ENCODE measurements at places on chromosomes 11 and 22.
A peak's percentile ranks its signal among the peaks of the same experiment; 100 is the strongest.

DNA sequence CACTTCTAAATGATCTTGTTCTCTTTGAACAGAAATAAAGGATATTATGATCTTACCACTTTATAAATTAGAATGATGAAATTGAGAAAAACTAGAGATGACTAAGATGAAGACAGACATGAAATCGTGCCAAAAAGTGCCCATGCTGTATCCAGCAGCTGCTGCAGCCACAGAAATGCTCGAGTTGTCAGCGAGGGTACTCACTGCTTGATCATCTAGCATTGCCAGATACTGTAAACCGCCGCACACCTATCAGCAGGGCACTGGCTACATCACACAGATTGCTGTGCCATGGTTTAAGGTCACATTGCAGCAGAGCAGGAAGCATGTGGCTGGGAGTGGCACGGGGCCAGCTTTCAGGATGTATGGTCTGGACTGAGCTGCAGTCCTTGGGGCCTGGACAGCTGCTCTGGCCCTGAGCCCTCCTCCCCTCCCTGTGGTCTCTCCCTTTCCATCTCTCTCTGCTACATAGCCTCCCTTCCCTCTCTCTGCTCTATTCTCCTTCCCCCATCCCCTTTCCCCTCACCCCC is 51.0 kb upstream of the SEPTIN5 start:
- DNase-seq, result peak; percentile 19

DNA sequence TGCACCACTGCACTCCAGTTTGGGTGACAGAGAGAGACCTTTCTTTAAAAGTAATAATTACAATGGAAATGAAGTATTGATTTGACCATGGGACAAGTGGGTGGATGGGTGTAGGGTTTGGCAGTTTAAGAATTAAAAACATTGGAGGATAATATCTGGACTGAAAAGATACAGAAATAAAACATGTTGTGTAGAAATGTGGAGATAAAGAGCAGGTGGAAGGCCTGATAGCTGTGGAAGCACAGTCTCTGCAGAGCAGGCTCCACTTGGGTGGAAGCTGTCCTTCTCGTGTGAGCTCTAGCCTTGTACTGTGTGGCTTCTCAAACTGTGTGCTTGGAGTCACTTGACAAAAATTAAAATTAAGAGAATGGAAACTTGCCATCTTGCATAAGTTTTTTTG is 25.6 kb downstream of the APLP2 start:
- no peak for DNase-seq

DNA sequence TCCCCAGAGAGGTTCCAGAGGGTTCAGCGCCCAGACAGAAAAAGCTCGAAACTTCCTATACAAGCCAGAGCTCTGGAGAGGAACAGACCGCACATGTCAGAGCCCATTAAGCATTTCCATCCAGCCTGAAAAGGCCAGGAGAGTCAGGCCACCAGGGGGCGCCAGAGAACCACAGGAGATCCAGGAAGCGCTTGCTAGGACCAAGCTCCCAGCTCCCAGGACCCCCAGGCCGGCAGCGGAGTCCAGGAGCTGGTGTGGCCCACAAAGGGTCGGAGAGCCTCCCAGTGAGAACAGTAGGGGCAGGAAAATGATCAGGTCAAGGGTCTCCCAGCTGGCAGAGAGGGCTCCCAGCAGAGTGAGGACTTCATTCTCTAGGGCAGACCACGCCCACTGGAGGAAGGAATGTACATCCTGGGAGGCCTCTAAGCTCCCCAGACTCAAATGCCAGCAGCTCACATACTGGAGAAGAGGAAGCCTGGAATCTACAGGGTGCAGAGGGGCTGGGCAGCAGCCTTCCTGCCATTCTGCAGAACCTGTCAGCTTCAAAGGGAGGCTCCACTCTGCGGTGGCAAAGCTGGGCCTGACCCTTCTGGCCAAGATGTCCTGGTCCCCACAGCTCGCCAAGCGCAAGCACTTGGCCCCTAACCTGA is 2.1 kb upstream of the MEI1 start:
- peak; percentile 90 for DNase-seq

DNA sequence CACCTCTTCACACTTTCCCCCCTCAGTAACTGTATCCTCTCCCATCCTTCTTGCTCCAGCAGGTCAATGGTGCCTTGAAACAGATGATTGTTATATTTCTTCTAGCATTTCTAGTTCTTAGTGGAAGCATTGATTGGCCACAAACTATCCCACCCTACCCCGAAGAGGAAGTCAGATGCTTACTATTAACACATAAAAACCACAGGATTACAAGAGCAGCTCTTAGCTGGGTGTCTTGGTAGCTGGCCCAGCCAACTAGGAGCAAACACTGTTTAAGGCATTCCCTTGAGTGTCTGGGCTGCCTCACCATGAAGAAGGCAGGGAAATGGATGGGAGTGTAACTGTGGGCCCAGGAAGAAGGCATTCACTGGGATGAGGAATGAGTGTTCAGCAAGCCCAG is 176.6 kb downstream of the GRIK4 start:
- DNase-seq, result no peak

DNA sequence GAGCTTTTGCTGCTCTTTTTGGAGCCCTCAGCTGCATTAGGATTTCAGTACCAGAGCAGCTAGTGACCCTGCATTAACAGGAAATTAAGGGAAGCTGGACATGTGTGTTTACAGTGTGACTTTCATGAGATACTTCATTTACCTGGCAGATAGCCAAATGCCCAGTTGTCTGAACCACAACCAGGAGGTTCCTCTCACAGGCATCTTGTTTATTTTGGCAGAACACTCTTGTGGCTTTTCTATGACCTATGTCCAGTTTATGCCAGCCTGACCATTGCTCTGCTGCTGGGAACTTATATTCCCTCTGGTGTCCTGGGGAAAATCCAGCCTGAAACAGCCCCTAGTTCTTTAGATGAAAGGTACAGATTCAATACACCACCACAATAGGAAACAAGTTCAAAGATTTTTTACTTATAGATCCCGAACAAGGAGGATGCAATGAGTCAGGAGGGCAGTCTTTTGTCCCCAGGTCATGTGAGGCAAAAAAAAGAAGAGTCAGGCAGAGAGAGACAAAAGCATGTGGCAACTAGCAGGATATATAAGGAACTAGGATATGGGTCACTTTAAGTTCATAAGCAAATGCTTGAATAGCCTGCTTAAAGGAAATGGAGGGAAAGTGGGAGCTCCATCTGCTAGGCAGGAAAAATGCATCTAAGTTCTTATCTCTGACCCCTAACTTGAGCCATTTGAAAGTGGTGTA is 379.3 kb downstream of the INSC start:
- no peak for DNase-seq

DNA sequence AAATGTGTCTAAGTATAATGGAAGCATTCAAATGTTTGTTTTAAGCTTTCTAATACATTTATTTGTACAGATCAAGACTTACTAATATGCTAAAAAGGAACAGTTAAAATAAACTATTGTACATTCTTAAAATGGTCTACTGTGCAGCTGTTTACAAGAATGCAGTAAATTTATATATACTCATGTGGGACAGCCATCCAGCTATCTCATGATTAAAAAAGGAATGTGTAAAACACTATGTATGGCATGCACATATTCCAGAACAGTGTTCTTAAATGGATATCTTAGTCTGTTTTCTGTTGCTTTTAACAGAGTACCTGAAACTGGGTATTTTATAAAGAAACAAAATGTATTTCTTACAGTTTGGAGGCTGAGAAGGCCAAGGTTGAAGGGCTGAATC is 30.2 kb upstream of the CSTF3 start:
- no peak for DNase-seq

- DNase-seq, result peak; percentile 85
Observed at GRCh38 chr22:36377022-36377631, 10.6 kb downstream of the MYH9 start.

- DNase-seq, result peak; percentile 37
Observed at GRCh38 chr22:34946339-34946985, 119.5 kb upstream of the ISX start.

DNA sequence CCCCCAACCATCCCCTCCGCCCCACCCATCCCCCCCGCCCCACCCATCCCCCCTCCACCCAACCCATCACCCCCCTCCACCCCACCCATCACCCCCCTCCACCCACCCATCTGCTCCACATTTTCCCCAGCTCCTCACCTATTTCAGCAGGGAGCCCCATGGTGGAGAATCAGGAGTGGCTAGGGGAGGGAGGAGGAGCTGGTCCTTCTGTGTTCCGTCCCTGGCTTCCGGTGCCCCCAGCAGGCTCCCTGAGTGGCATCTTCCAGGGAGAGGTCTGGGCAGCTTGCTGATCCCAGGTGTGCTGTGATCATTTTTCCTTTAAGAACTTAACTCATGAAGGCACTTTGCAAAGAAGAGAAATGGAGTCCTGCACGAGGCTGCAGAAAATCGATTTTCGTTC is 365.8 kb downstream of the TBC1D22A start:
- no peak for DNase-seq

DNA sequence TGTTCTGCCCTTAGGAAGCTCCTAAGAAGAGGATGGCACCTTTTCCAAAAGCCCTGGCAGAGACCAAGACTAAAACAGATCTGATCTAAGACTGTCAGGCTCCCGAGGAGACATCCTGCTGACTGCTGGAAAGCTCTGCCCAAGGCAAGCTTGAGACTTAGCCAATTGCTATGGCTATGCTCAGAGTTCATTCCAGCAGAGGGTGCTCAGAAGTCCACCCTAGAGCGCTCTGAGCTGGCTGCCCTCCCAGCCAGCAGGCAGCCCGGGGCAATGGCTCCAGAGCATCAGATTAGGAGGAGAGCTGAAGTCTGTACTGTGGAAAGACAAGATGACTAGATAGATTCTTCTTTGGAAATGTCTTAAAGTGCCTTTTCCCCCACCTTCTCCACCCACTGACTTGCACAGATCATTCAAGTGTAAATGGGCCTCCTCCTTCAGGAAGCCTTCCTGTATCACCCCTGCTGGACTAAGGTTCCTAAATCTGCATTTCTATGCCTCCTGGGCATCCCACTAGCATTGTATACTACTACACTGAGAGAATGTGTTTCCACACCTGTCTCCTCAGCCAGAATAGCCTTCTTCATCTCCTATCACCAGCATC is 23.4 kb downstream of the LRRC55 start:
- no peak for DNase-seq

DNA sequence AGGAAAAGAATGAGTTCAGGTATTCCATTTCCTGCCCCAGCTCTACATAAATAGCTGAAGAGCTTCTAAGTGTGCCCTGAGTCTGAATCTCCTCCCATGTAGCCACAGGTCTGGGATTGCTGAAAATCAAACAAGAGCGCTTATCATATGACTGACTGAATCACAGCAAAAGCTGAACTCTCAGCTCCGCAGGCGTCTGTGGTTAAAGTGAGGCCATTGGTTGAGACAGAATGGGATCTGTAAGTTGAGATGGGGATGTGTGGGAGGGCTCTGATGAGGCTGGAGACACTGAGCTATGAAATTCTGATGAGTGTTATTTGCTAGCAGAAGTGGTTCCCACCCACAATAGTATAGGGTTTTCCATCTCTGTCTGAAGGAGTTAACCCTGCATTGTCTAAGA is 637.0 kb downstream of the OPCML start:
- no peak for DNase-seq

DNA sequence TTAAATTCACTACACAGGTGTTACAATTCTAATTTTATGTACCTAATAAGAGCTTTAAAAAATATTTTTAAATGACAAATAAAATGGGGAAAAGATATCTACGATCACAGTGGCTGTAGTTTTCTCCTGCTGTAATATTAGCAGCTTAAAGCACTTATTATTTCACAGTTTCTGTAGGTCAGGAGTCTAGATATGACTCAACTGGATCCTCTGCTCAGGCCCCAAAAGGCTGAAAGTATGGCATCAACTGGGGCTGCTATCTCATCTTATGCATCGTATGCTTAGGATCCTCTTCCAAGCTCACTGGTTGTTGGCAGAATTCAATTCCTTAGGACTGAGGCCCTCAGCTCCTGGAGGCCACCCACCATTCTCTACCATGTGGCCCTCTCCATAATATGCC is 12.8 kb downstream of the FBXO3 start:
- DNase-seq, result peak; percentile 54

- no peak for DNase-seq
Observed at GRCh38 chr11:12863605-12864121, 145.5 kb upstream of the RASSF10 start.

- peak; percentile 41 for DNase-seq
Observed at GRCh38 chr11:131408025-131408640, 37.7 kb downstream of the NTM start.

GRCh38 chr11:70200212-70200844 is 2.8 kb upstream of the FADD start:
- no peak for DNase-seq

DNA sequence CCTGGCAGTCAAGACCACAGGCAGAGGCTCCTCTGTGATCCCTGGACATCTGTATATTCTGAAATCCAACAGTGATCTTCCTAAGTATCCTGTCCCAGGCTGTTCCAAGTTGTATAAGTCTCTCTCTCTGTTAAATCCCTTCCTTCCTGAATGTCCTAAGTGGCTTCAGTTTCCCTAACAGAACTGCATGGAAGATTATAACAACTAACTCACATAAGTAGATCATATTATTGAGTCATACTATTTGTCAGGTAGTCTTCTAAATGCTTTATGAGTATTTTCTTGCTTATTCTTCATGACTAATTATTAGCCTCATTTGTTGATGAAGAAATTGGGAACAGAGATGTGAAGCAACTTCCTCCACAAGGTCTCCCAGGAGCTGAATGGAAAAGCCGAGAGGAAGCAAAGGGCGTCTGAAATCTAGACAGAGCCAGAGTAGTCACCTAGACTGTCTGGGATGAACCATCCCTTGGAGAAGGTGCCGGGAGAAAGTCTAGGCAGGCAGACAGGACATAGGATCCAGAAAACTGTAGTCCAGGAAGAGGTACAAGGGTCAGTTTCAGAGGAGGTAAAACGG is 93.2 kb upstream of the FAT3 start:
- DNase-seq, result no peak

DNA sequence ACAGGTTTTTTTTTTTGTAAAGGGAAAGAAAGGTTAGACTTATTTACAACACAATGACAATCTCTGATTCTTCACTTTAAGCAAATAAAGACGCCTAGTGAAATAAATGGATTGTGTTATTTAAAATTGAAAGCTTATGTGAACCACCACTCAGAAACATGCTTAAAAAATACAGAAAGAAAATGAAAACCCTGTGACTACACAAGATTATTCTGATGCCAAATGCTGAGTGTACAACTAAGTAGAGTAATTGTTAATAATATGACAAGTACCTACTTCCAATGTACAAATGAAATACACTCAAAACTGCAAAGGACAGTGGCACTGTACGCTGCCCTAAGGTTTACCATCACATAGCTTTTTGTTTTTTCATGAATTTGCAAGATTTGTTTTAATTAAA is 1.0 kb downstream of the BLID start:
- no peak for DNase-seq

DNA sequence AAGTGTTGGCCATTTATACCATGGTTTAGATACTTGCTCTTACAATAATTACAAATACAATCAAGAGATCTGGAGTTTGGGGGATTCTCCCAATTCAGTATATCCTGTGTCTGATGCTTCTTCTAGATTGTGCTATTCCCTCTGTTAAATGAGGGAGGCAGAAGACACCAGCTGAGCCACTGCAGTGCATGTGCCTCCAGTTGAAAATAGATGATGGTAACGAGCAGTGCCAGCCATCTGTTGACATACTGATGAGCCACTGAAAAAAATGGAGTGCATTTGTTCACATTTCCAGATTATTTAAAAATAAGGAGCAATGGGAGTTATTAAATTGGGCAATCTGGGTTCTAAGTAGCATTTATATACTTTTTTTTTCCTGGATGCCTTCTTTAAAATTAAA is 1428.0 kb upstream of the TENM4 start:
- DNase-seq, result no peak

Data from GM12865 (cell line).